ENCODE measurements at places on chromosomes 5 and 9.

- DNase-seq = no peak
Observed at GRCh38 chr5:95858023-95858461, 35.5 kb upstream of the GLRX start.

- no peak for DNase-seq
Observed at GRCh38 chr9:29078063-29078666, 1504.9 kb upstream of the C9orf72 start.

DNA sequence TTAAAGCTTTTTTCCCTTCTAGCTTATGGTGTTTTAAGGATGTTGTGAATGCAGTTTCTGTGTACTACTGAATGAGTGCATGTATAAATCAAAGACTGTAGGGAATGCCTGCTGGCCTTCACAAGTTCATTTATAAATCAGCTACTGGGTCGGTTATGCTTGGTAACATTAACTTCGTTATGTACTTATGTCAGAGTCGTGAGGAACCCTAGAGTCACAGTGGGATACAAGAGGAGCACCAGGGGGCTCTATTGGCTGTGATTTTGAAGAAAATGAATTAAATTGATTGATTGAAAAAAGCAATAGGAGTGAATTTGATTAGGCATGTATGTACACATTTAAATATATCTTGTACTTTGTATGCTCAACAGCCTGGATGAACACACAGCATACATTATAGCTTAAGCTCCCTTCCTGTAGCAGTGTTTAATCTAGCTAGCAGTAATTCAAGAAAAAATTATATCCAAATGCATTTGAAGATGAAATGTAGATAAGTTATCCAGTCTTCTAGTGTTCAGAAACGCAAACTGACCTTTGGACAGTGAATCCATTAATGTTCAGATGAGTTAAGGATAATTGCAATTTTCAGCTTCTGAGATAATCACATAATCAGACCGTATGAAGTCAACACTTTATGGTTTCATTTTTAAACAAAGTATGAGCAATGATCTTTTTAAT is 204.2 kb downstream of the KDM4C start:
- DNase-seq = no peak

DNA sequence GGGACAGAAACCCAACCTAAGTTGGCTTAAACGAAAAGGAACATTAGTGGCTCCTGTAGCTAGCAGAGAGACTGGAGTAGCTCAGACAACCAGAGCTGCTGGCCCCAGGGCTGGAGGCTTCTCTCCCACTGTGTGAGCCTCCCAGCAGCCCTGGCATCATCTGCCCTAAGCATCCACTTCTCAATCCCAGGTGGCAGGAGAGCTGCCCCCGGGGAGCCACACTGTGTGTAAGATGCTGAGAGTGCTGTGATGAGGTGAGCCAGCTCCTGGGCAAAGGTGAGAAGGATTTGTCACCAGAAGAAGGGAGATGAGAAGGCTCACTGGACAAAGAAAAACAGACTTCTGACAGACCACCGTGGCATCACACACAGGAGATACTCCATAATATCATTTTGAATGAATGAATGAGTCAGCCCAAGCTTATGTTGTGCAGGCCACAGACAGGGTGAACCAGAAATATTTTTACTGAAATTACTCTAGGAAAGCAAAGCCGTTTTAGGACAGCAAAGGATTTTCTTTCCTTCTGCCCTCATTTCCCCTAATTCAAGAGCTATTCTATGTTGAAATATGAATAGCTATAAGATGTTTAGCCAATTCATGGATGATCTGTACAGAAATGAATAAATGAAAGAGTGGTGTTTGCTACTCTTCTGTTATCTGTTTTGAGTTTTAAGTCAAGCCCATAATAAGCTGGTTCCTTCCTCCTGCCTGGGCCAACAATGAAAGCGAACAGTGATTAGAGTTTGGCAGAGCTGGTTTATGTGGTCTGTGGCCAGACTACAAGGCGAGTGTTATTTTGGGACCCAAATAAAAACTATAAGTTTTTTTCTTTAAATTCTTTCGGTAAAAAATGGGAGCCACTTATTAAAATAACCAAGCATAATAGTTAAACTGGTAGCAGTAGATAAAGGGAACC is 57.4 kb upstream of the ECM2 start:
- no peak for DNase-seq

- no peak for DNase-seq
Observed at GRCh38 chr9:115964710-115965347, 188.8 kb upstream of the PAPPA start.

DNA sequence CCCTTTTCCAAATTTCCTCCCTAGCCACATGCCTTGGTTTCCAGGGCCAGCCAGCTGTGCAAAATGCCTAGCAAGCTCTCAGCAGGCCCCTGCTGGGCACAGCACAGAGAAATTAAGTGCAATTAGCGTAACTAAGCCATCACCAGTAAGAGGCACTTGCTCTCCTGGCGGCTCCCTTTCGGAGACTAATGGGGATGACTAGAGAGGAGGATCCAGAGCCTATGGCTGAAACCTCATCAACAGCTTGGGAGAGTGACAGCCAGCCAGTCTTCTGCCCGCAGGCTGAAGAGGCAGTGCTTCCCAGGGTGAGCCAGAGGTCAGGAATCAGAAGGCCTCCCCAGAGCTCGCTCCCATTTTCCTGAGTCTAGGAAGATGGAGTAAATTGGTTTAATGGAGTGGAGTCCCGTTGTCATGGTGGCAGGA is 108.4 kb downstream of the KCNIP1 start:
- no peak for DNase-seq

DNA sequence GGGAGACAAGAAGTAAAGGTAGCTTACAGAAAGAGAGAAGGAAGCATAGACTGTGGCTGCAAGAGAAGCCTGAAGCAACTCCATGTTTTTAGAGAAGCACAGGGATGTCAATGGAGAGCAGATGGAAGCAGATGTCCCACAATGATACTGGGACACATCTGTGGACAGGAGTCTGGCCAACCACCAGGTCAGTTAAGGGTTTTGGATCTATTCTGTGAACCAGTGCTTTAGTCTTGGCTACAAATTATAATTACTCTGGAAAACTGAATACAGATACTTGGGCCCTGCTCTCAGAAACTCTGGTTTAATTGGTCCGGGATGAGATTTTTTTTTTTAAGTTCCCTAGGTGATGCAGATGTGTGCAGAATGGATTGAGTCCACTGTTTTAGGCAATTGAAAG is 592.8 kb downstream of the CSNK1G3 start:
- DNase-seq = no peak

- DNase-seq = no peak
Observed at GRCh38 chr9:135392511-135392910, 87.1 kb upstream of the PPP1R26 start.

GRCh38 chr9:127130661-127131538 is 8.5 kb upstream of the ANGPTL2 start:
- no peak for DNase-seq
